ENCODE measurements at places on chromosomes 11 and 22.

GRCh38 chr11:64482588-64482987 lies 108.4 kb upstream of the SLC22A12 start:
- no peak for DNase-seq

DNA sequence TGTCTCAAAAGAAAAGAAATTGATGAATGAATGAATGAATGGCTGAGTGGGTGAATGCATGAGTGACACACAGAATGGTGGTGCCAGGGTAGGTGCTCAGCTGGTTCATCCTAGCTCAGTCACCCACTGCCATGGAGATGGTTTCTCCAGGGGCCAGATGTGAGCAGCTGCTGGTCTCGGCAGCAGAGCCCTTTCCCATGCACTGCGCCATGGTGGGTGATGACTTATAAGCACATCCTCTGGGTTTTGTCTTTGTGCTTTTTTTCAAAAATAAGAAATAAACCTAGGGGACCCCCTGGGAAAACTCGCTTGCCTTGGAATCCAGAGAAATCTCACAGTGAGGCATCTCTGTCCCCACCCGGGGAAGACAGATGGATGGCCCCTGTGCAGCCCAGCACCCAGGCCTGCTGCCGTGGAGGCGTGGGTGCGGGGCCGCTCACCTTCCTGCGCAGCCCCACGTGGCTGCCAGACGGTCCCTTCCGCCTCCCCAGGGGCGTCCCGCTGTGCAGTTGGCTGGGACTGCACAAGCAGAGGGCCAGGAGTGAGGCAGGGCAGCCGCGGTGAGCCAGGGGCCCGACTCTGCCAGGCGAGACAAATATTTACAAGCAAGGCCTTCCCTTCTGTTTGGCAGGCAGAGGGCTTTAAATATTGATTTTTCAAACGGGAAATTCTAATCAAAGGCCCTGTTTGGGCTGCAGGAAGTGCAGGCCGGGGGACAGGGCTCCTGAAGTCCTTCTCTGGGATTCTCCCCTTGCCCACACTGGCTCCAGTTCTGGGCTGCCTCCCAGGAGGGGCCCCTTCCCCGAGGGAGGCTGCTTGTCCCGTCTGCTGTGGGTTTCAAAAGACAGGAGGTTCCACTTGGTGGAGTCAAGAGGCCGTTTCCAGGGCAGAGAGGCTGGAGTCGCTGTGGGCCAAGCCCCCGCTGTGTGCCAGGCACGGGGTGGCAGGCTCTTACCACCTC lies 24.3 kb downstream of the MPPED1 start:
- no peak for DNase-seq

GRCh38 chr22:25392584-25392983 lies 171.9 kb upstream of the GRK3 start:
- no peak for DNase-seq

GRCh38 chr11:119376197-119376847 lies 5.2 kb downstream of the USP2 start:
- DNase-seq, result peak; percentile 33

GRCh38 chr11:103880968-103881367 lies 155.5 kb upstream of the DDI1 start:
- DNase-seq, result no peak

DNA sequence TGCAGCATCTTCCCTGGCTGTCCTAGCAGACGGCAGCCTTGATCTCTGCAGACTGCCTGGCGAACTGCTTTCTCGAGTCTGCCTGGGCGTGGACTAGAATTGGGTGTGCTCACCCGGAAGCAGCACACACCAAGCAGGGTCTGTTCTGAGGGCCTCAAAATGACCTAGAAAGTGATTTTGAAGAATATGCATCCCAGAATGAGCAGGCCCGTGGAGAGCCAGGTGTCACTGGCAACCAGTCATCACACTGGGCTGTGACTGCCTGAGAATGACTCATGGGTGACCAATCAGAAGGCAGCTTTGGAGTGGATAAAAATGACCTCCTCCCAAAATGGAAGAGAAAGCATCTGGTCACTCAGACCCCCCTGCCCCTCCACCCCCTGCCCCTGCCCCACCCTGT lies 114.9 kb upstream of the NECTIN1 start:
- peak; percentile 55 for DNase-seq

DNA sequence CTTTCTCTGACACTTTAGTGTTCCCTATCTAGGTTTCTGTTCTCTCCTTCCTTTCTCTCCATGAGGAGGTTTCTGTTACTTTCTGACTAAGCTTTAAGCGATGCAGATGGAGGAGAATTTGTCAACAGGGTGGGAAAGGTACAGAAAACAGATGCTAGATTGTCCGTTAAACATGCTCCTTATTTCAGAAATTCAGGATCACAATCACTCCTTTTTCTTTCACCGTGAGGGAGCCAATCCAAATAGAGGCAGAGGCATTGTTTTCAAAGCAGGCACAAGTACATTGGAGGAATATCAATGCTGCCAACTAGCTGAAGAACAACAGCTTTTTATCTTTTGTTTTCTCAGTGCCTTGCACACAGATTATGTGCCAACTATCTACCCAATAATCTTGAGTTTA lies 215.7 kb upstream of the FOLH1 start:
- no peak for DNase-seq

GRCh38 chr11:114984611-114985163 lies 306.4 kb downstream of the NXPE2 start:
- peak; percentile 76 for DNase-seq

DNA sequence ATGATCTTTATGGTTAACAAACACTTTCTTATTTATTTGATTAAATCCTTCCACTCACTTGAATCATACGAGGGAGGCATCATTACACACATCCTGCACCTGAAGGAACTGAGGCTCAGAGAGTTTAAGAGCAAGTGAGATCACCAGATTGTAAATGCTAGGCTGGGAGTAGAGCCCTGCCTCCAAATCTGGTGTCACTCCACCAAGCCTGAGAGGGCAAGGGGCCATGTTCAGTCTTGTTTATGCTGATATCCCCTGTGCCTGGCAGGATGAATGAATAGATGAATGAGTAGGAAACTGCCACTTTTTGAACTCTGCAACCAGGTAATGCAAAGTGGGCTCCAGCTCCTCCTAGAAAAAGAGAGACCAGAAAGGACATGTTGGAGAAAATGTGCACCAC lies 59.1 kb downstream of the RASSF10 start:
- DNase-seq, result no peak

DNA sequence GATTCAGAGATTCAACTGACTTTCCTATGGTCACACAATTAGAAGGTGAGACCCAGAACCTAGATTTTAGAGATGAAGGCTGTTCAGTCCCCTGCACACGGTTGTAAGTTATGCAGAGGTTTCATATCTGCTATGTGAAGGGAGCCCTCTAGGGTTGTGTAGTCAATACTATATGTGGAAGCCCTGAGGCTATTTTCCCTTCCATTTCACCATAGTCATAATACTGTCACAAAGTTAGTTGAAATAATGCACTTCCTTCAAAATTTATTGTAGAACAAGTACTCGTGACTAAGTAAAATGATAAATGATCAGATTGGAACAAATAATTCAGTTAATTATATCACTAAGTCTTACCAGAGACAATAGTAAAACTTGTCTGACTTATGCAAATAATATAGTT lies 48.8 kb downstream of the ENDOD1 start:
- no peak for DNase-seq

DNA sequence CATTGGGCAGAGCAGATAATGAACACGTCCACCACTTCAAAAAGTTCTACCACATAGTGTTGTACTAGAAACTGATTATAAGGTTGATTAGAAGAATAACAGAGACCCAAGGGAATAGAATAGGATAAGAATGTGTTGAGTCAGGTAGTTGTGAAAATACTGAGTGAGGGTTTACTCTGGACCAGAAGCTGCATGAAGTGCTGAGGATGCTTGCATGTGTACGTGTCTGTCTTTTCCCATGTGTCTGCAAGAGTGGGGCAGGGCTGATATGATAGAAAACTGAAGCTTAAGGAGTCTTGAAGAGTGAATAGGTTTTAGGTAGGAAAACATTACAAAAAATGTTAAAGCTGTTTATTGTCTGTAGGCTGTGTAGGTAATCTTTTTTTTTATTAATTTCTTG lies 20.6 kb downstream of the TRPC6 start:
- no peak for DNase-seq

GRCh38 chr11:16685914-16686313 lies 52.5 kb upstream of the C11orf58 start:
- no peak for DNase-seq

DNA sequence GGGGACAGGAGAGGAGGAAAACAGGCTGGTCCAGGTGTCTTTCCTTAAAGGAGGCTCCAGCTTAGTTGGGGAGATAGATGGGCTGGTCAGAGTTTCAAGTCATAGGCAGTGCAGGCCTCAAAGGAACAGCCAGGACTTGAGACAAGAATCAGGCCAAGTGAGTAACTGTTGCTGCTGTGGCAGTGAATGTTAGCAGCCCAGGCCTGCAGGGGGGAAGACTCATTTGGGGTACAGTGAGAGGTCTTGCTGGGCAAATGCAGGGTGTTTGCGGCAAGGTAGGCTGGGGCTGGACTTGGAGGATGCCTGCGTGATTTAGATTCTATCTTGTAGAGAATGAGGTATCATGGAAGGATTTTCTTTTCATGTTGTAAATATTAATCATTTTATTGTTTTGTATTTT lies 24.1 kb downstream of the PTPRJ start:
- no peak for DNase-seq

- DNase-seq, result no peak
Observed at GRCh38 chr22:41256254-41257253, 15.8 kb upstream of the CHADL start.

DNA sequence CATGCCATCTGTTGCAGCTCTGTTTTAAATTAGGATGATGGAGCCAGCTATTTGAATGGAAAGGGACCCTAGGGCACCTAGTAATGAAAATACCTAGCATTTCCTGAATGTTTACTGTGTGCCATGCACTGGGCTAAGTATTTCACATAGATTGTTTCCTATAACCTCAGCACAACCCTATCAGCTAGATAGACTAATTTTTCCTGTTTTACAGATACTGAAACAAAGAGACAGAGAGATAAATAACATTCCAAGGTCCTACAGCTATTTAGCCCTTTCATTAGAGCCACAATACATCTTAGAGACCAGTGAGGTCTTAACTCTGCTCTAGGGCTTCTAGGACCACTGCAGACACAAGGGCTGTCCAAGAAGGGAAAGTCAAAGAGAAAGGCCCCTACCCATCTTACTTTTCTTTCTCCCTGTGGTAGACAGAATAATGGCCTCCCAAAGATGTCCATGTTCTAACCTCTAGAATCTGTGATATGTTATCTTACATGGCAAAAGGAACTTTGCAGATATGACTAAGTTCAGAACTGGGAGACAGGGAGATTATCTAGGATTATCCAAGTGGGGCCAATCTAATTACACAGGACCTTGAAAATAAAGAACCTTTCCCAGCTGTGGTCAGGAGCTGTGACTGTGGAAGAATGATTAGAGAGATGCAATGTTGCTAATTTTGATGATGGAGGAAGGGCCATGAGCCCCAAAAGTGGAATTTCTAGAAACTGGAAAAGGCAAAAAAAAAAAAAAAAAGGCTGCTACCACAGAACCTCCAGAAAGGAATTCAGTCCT lies 157.0 kb downstream of the CCDC34 start:
- no peak for DNase-seq

DNA sequence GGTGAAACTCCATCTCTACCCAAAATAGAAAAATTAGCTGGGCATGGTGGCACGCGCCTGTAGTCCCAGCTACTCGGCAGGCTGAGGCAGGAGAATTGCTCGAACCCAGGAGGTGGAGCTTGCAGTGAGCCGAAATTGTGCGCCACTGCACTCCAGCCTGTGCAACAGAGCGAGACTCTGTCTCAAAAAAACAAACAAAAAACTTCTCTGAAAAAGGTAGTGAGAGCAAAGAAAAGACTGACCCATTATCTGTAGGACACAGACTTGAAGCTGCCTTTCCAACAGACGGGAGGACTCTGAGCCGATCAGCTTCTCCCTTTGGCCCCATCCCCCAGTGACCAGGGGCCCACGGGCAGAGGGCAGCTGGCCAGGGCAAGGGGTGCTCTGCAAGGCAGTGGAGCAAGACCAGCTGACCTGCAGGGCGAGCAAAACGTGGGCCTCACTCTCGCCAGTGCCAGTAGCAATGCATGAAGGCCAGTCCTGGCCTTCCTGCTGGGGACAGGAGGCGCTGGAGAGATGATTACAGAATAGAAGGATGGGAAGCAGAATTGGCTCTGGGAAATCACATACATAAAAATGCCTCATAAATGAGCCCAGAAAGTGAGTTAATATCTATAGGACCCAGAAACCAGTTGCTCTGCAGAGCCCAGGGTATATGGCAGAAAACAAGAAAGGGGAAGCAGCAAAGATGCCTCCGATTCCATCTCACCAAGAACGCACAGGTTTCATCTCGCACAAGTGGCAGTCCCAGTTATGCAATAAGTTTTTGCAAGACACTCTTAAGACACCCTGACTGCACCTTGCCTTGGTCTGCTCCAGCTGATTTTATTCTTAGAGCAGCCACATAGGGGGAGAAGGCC lies 2.8 kb downstream of the EHD1 start:
- DNase-seq, result no peak

DNA sequence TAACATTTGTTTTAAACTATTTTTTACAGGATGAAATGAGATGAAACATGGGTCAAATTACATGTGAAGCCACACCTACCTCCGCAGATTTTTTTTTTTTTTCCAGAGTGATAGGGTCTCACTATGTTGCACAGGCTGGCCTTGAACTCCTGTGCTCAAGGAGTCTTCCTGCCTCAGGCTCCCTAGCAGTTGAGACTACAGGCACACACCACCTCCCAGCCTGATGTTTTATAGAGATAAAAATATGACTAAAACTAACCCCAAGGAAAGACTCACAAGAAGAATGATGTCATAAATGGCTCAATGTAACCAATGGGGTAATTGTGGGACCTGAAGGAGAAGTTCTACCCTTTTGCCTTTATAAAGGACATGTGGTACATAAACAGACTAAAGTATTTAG lies 52.3 kb upstream of the SOX6 start:
- DNase-seq, result no peak

GRCh38 chr11:7072401-7073028 lies 16.3 kb upstream of the RBMXL2 start:
- no peak for DNase-seq

DNA sequence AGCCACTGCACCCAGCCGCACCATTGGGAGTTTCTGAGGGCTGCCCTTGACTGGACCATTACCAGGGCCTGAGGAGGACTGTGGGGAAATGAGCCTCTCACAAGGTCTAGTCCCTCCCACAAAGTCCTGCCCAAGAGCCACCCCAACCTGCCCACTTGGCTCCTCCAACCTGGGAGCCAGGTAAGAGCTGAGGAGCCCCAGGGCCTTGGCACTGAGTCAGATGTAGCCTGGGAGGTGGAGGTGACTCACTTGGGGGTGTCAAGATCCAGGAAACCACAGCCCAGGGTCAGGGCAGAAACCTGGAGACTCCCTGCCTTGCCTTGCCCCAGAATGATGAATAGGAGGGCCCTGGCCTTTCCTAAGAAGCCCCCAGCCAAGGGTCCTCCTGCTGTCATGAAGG lies 25.8 kb upstream of the P2RY2 start:
- no peak for DNase-seq

All from SK-N-SH (cell line).